ENCODE measurements at places on chromosomes 1 and 21. TPM values are rescaled to one million over a fixed set of nuclear protein-coding genes. Genes with fewer than 3 reads are reported as not detected.

The CFAP74 gene
- 0.76 TPM for polyA plus RNA-seq

The CCNL2 gene
- polyA plus RNA-seq, result 353 TPM

The PCSK9 gene
- 0.95 TPM for polyA plus RNA-seq

The ILDR2 gene
- 20.6 TPM for polyA plus RNA-seq

The KRTAP13-2 gene
- polyA plus RNA-seq, result not detected

The SERPINC1 gene
- 0.28 TPM for polyA plus RNA-seq

The HFM1 gene
- 11.0 TPM for polyA plus RNA-seq

The NPHS2 gene
- 420 TPM for polyA plus RNA-seq

The DMRTA2 gene
- not detected for polyA plus RNA-seq

The HMGCS2 gene
- polyA plus RNA-seq, result 79.7 TPM

The TMPRSS2 gene
- polyA plus RNA-seq, result 36.0 TPM

The CDC14A gene
- 32.9 TPM for polyA plus RNA-seq

The PRR9 gene
- not detected for polyA plus RNA-seq

The ANKRD35 gene
- 1.9 TPM for polyA plus RNA-seq

The CD1E gene
- not detected for polyA plus RNA-seq

The OVAAL gene
- not detected for polyA plus RNA-seq

The PRKAB2 gene
- 28.7 TPM for polyA plus RNA-seq

The MYBPHL gene
- 0.37 TPM for polyA plus RNA-seq

The CAMSAP2 gene
- polyA plus RNA-seq, result 48.1 TPM

The RSPH1 gene
- polyA plus RNA-seq, result 14.4 TPM

The IVL gene
- polyA plus RNA-seq, result 0.23 TPM

The PEX19 gene
- polyA plus RNA-seq, result 87.4 TPM

The CD34 gene
- 89.7 TPM for polyA plus RNA-seq

The SPATA46 gene
- 2.2 TPM for polyA plus RNA-seq

The PRDM2 gene
- 43.3 TPM for polyA plus RNA-seq

The NHLH1 gene
- 0.22 TPM for polyA plus RNA-seq

The SOAT1 gene
- polyA plus RNA-seq, result 36.8 TPM

The WLS gene
- 153 TPM for polyA plus RNA-seq

The TP53BP2 gene
- polyA plus RNA-seq, result 55.8 TPM

The SPRR2G gene
- not detected for polyA plus RNA-seq

The KRTAP10-4 gene
- polyA plus RNA-seq, result not detected

The LDLRAD1 gene
- polyA plus RNA-seq, result not detected

The TPTE gene
- not detected for polyA plus RNA-seq

The AKR1A1 gene
- 319 TPM for polyA plus RNA-seq

The LCE6A gene
- not detected for polyA plus RNA-seq

The CXADR gene
- 43.2 TPM for polyA plus RNA-seq

The DCDC2B gene
- 1.9 TPM for polyA plus RNA-seq

The SERTAD4 gene
- 3.3 TPM for polyA plus RNA-seq

The RNPC3 gene
- 109 TPM for polyA plus RNA-seq

The KCND3 gene
- polyA plus RNA-seq, result 1.8 TPM

The FCN3 gene
- polyA plus RNA-seq, result 1.1 TPM

The KCNA3 gene
- 0.12 TPM for polyA plus RNA-seq

The FAM72D gene
- polyA plus RNA-seq, result 3.5 TPM

The NUF2 gene
- 45.3 TPM for polyA plus RNA-seq

Data from left kidney (tissue), 8 donors.